ENCODE measurements at places on chromosomes 13 and 19.

DNA sequence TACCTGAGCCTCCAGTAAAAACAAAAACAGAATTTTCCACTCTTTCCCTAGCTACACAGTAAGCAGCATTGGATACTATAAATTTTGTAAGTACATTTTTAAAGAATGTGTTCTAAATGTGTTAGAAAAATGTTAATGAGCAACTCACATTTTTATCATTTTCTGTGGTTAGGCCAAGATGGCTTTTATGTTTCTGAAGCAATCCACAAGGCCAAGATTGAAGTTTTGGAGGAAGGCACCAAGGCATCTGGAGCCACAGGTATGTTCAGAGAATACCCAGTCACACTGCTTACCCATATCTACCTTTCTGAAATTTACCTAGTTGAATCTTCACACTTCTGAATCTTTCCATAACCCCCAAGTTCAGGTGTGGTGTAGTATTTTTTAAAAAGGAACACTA lies 21.6 kb downstream of the SERPINE3 start:
- no peak for DNase-seq

DNA sequence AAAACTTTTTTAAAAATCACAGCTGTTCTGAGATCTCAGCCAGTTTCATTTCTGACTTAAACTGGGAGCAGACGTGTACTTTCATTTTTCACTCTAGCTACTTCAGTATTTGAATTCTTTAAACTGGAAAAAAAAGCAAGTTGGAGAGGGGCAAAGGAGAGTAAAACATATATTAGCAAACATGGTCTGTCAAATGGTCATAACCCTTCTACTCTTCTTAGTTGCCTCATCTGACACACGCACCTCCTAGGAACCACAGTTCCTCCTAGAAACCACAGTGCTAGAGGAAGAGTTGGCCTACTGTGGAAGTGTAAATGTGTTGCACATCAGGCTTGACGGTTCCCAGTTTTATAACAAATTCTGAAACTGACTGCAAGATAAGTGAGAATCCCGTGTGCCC lies 47.2 kb downstream of the TM9SF2 start:
- peak; percentile 40 for DNase-seq

GRCh38 chr19:32174386-32175113 lies 170.9 kb upstream of the ZNF507 start:
- no peak for DNase-seq

DNA sequence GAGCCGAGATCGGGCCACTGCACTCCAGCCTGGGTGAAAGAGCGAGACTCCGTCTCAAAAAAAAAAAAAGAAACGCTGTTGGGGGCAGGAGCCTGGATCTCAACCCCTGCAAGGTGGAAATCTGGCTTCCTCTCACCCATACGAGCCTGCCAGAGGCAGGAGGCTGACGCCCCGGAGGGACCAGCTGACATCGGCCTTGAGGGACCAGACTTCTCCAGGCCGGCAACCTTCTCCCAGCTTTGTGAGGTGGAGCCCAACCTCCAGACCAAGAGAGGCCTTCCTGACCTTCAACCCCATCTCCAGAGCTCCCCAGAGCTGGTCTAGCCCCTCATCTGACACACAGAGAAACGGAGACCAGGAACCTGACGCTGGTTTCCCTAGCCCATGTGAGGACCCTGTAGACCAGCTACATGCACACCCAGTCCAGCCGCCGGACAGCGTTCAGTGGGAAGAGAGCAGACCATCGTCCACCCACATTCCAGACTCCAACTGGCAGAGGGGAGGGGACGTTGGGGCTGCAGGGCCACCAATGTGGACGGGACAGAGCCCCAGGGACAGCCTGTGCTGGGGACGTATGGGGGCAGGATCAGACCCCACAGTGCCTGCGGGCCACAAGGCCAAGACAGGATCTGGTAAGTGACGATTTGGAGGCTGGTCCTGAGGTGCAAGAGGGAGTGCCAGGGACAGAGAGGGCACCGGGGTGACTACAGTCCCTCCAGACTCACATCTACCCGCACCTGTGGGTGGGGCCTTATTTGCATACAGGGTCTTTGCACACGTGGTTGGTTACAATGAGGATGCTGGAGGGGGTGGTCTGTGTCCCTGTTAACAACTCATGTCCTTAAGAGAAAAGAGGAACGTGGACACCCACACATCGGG lies 11.4 kb downstream of the SBNO2 start:
- DNase-seq, result no peak

- no peak for DNase-seq
Observed at GRCh38 chr19:16591803-16592556, 19.8 kb upstream of the SLC35E1 start.

- DNase-seq, result no peak
Observed at GRCh38 chr13:43348397-43348796, 325.0 kb downstream of the DNAJC15 start.
